Kidney tubule cell (primary cell): ENCODE measurements at places on chromosomes 3 and 15.

DNA sequence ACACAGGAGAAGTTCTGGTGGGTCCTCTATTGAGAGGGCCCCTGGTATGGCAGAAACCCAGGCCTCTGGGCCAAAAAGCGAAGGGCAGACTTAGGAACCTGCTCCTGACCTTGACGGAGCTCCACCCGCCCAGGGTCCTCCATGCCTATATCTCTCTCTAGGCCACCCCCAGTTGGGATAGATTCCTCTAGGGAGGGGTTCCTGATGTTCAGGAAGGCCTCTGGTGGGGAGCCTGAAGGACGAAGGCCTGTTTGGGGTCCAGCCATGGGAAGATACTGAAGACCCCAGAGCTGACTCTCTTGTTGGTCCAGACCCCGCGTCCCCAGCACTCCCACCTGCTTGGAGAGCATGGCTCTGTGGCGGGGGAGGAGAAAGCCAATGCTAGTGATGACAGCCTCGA, 104.2 kb downstream of the CORO2B start:
- no peak for DNase-seq

DNA sequence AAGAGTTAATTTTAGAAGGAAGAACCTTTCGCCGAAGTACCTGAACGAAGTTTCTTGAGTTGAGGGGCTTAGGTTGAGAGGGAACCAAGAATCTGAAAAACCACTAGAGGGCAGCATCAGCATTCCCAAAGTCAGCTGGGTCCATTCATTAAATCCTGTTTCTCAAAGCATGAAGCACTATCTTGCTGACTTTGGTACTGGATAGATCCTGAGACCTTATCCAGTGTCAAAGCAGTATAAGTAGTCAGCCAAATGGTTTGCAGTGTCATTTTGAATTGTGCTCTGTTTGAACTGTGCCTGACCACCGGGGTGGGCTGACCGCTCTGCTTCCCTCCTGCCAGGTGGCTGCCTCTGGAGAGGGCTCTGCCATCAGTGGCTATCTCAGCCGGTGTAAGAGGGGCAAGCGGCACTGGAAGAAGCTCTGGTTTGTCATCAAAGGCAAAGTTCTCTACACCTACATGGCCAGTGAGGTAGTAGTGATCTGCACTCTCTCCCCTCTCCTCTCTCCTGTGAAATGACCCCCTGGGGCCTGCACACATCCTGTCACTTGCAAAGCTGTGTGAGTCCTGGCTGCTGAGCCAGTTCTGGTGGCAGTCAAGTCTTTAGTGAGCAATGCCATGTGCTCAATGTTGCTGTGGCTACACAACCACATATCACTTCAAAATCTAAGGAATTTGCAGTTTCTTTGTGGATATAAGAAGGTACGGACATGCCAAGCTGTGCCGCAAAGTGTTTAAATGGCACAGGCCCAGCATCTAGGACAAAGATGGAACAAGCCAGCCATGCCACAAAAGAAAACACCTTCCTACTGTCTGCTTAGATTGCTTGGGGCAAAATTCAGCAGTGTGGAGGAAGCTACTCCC, 21.4 kb upstream of the NR2C2 start:
- peak; percentile 65 for DNase-seq

DNA sequence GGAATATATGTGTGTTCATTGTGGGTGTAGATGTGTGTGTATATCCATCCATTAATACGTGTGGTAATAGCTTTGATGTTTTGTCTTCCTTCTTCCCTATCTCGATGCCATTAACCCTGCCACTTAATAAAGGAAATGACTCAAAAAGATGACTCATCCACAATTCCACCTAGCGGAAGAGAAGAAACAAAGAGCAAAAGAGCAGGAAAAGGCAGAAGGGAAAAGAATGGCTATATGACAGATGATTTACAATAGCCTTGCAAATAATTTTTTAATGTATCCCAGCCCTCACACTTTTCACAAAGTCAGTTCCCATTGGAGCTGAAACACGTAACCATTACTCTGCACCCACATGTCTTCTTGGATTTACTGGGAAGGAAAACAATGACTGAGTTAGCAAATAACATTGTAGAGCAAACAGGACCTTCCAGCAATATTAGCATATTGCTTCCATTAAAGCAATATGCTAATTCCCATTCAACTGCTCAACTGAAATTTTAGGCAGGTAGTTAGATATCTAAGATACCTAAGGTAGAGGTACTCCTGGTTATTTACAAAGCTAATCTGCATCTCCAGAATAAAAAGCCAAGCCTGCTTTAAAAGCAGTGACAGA, 197.2 kb downstream of the KCNAB1 start:
- peak; percentile 83 for DNase-seq

- no peak for DNase-seq
These were observed 69.1 kb downstream of the FAM174B start for GRCh38 chr15:92586383-92586942.

- peak; percentile 42 for DNase-seq
These were observed 762.2 kb upstream of the ALCAM start for GRCh38 chr3:104604326-104605010.

- DNase-seq, result no peak
These were observed 4.6 kb upstream of the TBL1XR1 start for GRCh38 chr3:177201700-177202397.

GRCh38 chr15:25504307-25504706, 65.5 kb upstream of the UBE3A start:
- DNase-seq, result peak; percentile 9

DNA sequence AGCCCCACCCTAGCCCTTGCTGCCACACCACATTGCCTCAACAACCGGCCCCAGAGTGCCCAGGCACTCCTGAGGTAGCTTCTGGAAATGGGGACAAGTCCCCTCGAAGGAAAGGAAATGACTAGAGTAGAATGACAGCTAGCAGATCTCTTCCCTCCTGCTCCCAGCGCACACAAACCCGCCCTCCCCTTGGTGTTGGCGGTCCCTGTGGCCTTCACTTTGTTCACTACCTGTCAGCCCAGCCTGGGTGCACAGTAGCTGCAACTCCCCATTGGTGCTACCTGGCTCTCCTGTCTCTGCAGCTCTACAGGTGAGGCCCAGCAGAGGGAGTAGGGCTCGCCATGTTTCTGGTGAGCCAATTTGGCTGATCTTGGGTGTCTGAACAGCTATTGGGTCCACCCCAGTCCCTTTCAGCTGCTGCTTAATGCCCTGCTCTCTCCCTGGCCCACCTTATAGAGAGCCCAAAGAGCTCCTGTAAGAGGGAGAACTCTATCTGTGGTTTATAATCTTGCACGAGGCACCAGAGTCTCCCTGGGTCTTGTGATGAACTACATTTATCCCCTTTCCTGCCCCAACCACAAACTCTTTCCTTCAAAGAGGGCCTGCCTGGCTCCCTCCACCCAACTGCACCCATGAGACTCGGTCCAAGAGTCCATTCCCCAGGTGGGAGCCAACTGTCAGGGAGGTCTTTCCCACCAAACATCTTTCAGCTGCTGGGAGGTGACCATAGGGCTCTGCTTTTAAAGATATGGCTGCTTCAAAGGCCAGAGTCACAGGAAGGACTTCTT, 39.1 kb downstream of the MESD start:
- no peak for DNase-seq

GRCh38 chr3:8170971-8171508, 330.6 kb upstream of the LMCD1 start:
- no peak for DNase-seq
